Stimulated activated naive CD4-positive, alpha-beta T cell (primary cell): ENCODE measurements at places on chromosomes 2 and 18.

- DNase-seq = no peak
Observed at GRCh38 chr2:64392529-64392928, 61.4 kb upstream of the LGALSL start.

- DNase-seq = no peak
Observed at GRCh38 chr2:7752291-7752690, 835.1 kb downstream of the RNF144A start.

DNA sequence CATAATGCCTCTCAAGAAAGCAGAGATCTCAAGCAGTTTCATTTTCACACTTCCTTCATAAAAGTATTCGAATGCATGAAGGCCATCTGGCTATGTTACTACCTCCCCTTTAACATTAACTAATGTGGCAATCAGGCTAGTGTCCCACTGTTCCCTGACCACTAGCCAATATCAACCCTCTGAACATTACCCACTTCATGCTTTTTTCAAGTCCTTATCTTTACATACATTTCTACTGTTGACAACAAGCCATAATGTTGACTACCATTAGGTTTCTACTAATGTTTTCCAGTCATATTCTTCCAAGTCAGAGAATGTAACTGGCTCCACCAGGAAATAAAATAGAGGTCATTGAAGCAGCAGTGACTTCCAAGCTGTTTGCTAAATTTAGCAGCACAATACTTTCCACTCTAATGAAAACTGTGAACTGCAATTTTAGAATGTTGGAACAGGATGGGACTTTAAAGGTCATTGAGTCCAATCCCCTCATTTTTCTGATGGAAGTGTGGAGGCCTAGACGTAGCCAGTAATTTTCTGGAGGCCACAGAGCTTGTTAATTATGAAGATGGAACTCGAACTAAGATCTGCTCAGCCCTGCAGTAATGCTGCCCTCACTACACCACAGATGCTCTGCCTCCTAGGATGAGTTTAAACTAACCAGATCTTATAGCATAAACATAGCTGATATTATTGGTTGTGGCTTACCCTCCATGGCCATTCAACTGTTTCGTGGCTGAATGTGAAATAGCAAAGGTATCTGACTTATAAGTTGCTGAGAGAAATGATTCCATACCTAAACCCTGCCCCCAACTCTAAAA lies 630 bp upstream of the PPP1R1C start:
- DNase-seq = no peak

- DNase-seq = no peak
Observed at GRCh38 chr2:168567836-168568235, 111.8 kb downstream of the CERS6 start.

- no peak for DNase-seq
Observed at GRCh38 chr2:69801745-69802290, 27.6 kb upstream of the GMCL1 start.

DNA sequence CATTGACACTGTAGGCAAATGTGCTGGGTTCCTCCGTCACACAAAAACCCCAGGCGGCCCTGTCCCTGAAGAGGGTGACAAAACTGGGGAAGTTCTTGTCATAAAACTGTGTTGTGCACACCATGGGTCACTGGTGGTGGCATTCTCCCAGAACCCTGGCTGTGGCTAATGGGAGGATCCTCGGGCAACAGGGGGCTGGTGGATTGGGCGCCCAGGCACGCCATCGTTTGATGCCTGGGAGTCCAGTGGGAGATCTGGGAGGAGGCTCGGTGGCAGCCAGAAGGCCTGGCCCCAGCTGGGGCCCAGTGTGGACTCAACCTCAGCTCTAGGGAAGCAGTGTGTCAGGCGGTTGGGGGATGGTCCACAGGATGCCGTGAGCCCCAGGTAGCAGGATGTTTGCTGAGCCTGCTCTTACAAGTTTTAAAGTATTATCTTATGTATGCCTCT lies 140.7 kb downstream of the ACOXL start:
- no peak for DNase-seq

DNA sequence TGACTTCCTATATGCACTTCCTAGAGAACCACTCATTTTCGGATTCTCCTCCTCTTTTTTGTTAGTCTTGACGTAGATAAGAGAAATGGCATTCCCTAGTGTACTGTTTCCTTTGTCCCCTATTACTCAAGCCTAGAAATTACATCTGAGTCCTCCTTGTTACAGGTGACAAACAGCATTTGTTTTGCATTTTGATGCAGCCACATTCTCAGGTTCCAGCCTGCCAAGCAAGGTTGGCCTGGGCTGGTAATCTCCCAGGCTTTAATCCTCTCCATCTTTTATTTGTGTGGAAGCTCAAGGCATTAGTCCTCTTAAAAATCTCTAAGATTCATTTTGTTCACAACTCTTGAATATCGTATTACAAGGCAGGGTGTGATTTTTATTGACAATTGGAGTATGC lies 318.0 kb upstream of the NRP2 start:
- DNase-seq = no peak

GRCh38 chr18:681985-682384 lies 24.5 kb downstream of the TYMS start:
- DNase-seq = peak; percentile 57

DNA sequence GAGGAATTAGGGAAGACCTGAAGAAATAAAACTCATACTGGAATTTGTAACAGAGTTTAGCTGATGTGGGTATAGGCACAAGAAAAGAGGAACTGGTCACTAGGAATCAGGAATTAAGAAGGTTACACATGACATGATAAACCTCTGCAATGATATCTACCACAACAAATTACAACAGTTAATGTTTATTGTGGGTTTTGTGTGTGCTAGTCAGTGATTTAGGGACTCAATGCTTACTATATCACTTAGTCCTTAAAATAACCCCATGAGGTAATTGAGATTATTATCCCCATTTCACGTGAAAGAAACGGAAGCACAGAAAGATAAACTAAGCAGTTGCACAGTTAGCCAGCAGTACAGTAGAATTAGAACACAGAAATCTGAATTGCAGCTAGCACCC lies 415.8 kb upstream of the ZEB2 start:
- DNase-seq = no peak

- DNase-seq = no peak
Observed at GRCh38 chr2:75290600-75291150, 91.4 kb upstream of the TACR1 start.

DNA sequence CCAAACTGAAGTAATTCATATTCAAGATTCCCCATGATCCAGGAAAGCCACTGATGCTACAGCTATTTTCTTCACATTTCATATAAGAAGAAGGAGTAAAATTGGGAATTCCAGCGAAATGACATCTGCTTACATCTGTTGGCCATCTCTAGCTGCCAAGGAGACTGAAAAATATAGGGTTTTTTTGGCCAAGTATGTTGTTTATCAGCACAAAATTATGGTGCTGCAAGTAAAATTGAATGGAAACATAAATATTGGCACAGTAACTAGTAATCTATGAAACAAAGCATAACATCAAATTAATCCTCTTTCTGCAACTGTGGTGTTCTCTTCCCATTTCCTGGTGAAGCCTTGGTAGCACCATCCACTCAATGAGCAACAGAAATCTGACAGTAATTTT lies 649.5 kb upstream of the ZNF804A start:
- no peak for DNase-seq

GRCh38 chr18:74800098-74800497 lies 202.4 kb downstream of the ZNF407 start:
- no peak for DNase-seq

DNA sequence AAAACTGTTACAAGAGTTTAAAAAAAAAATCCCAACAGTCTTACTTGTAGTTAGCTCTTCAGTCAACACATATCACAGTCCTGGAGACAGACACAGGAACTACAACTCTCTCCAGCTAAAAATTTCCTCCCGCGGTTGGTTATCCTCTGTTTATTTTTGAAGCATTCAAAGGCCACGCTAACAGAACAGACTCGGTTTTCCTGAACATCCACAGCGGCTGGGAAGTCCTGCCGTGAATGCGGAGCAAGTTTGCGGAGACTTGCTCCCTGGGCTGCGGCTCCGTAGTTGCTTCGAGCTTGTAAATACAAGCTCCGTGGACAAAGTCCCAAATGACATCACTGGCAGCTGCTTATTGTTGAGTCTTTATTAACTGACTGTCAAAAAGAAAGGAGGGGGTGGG lies at the start of gene NCKAP5:
Gene NCKAP5, minus strand, starts transcription at position 292 of the 400 bp plus-strand sequence. CDS start 50,937 bp downstream, outside the sequence.
- DNase-seq = no peak
